Iris pigment epithelial cell (primary cell): ENCODE measurements at places on chromosomes 4 and X.

GRCh38 chr4:70425306-70425705 is 27.6 kb downstream of the OPRPN start:
- no peak for DNase-seq

GRCh38 chr4:40546969-40547788 is 82.5 kb downstream of the RBM47 start:
- peak; percentile 9 for DNase-seq

DNA sequence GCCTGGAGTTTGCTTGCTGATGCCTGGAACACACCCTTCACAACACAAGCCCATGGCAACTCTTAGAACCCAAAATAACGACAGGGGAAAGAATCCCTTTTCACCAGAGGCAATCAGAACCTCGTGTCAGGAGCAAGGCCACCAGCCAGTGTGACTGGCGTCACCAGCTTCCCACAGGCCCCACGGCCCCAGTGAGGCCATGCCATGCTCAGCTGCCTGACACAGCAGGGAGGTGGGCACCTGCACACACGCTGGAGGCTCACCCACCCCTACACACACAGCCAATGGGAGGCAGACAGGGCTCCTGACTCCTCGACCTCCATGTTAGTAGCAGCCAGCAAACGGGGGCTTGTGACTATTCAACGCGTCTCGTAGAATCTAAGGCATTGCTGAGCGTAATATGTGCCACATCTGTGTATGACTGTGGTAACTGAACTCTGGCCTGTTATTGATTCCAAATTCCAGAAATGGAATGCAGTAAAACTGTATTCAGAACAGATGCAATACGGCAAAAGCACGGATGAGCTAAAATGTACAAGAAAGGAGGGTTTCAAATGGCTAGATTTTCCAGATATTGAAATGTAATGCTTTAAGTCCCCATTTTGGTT is 28.5 kb downstream of the RNF212 start:
- DNase-seq = no peak

DNA sequence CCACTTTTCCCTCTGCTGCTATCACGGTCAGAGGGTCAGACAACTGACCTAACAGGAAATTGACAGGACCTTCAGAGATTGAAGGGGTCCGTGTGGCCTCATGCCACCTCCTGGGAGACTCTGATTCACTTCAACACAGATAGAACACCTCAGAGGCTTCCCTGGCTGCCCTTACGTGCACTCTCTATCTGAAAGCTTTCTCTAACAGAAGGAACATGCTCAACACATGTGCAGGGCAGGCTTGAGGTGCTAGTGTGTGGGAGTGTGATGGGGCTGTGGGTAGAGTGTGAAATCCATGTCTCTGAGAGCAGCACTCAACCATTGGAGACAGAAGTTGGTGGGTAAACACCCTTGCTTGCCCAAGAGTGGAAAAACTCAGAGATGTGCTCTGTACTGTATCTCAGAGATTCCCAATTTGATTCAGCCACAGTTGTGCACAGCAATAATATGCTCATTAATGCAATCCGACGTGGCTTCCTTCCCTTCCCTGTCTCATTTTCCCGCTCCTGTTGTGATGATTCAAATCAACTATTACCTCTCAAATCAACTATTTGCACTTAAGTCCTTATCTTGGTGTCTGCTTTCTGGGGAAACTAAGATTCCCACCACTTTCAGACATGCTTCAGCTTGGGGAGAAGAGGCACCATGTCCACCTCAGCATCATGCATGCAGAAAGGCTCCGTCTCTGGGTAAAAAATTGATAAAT is 62.0 kb upstream of the MAGEB2 start:
- DNase-seq = no peak

- DNase-seq = no peak
These were observed 47.8 kb downstream of the APELA start for GRCh38 chr4:164924670-164925238.

GRCh38 chr4:161345741-161346140 is 818.1 kb downstream of the FSTL5 start:
- no peak for DNase-seq

DNA sequence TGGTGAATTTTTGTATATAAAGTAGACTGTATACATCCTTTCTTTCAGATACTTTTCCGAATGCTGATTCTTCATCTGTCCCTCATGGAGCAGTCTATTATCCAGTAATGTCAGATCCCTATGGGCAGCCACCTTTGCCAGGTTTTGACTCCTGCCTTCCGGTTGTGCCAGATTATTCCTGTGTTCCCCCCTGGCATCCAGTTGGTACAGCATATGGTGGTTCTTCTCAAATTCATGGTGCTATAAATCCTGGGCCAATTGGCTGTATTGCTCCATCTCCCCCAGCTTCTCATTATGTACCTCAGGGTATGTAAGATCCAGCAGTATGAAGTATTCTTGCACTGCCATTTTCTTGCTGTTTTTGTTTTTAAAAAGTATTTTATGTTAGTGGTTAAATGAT is 78.7 kb downstream of the ALG13 start:
- DNase-seq = no peak

GRCh38 chr4:118289794-118290193 is 63.0 kb downstream of the PRSS12 start:
- peak; percentile 93 for DNase-seq

- no peak for DNase-seq
These were observed 55.2 kb downstream of the TACR3 start for GRCh38 chr4:103664436-103665075.

DNA sequence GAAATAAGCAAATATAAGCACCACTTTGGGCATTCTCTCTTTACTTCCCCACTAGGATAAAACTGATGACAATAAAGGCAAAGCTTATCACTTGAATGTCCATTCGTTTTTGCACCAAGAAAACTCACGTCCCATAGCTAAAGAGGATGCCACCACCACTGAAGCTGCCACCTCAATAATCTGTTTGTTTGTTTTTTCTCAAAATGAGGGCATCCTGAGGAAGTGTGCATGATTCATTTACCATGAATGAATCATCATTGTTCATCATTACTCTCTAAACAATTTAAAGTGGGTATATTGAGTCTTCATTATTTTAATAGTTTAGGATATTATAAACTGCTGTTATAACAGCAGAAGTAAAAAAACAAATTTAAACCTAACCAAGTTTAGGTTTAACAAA is 168.2 kb downstream of the DCTD start:
- peak; percentile 41 for DNase-seq

GRCh38 chr4:31964685-31965084 is 1244.5 kb downstream of the PCDH7 start:
- no peak for DNase-seq

GRCh38 chrX:72054779-72055489 is 76.8 kb downstream of the RTL5 start:
- no peak for DNase-seq

- no peak for DNase-seq
These were observed 47.1 kb downstream of the PPP2R2C start for GRCh38 chr4:6425336-6425735.

- no peak for DNase-seq
These were observed 49.0 kb upstream of the SHISA3 start for GRCh38 chr4:42348247-42348646.

DNA sequence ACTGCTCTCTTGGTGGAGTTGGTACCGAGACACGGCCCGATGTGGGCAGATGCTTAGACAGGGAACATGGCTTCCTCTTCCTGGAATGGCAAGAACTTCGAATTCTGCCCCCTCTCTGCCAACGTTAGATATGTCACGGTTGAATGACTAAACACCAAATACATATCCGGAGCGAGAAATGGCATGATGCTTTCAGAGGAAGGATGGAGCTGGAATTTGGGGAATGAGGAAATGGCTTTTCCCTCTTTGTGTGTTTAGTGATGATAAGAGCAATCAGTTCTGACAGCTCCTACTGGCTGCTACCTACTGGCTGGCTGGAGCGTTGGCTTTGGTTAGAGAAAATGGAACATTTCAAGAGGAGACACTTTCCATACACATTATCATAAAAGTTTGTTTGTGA is 140.0 kb downstream of the DHRSX start:
- DNase-seq = peak; percentile 23

DNA sequence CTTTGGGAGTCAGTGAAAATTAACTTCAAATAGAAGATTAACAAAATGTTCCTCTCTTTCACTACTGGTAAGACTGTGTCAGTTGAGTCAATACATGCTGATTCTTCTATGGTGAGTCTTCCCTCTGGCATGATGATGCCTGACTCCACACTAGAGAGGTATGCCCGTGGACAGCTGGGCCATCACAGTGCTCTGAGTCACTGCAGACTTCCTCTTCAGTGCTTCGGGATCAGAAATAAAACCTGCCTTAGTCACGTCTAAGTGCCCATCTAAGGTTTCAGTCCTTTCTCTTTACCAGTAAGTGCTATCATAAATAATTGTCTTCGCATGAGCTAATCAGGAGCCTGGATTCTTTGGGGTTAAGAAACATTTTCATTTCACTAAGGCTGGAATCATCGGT is 1.6 kb upstream of the ASB5 start:
- peak; percentile 100 for DNase-seq

DNA sequence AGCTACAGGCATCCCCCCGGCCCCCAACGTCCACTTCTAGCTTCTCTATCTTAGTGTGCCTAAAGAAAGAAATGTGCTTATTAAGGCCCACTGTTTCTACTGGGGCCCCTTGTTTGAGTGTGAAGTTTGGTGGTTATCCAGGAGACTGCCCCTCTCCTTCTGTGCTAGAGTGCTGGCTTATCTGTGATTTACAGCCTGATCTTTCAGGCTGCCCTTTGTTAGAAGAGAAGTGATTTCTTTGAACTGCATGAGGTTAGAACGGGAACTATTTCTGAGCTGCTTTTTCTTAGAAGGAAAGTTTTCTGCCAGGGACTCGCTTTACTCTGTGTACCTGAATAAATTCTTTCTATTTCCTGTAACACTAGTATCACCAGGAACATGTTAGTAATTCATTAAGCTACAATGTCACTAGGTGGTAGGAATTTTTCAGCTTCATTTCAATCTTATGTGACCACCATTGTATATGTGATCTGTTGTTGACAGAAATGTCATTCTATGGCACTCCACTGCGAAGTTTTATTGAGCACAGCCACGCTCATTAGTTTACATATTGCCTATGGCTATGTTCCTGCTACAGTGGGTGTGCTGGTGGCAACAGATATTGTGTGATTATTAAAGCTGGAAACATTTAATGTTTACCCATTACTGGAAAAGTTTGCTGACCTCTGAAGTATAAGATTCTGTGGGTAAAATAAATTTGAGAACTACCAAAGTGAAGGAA is 193.8 kb upstream of the CXorf51B start:
- no peak for DNase-seq

DNA sequence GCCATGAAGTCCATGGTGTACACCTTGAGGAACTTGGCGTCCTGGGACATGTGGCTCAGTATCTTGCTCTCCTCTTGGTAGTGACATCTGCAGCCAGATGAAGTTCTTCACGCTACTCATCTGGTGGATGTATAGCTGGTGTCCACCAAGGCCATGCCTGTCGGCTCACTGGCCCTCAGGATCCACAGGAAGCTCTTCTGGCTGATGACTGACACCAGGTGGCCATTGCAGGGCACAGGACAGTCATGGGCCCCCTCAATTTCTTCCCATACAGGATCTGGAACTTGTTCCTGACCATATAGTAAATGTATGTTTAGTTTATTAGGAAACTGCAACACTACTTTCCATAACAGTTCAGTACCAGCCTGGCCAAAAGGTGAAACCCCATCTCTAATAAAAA is 10.3 kb upstream of the CLCN5 start:
- no peak for DNase-seq

DNA sequence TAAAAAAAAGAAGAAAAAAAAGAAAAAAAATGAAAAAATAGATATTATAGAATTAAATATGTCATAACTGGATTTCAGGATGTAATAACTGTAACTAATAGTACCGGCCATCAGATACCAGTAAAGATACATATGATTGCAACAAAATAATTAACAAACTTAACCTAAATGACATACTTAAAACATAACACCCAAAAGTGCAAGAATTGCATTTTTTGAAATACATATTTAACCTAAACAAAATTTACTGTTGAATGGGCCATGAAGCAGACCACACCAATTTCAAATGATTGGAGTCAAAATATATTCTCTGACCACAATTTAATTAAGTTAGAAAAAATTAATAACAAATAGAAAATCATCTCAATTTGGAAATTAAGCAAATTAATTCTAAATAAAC is 33.1 kb downstream of the GABRA3 start:
- no peak for DNase-seq

GRCh38 chr4:22556495-22556894 is 40.6 kb upstream of the ADGRA3 start:
- DNase-seq = no peak

- DNase-seq = peak; percentile 79
These were observed 10.0 kb upstream of the ASMTL start for GRCh38 chrX:1462596-1463251.

DNA sequence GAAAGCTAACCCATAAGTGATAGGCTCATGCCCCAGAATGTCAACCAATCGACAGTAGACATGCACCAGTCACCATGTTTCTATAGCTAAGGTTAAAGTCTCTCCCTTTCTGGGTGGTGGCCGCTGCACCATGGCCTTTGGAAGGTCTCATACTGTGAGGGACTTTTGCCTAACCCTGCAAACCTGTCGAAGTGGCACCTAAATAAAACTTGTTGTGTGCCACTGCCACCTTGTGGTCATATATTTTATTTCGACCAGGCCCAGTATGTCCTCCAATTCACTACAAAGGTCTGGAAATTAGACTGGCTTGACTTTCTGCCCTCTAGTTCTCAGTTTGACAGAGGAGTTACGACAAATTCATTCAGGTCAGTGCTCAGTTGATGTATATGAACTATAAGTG is 163.1 kb downstream of the SMARCA1 start:
- DNase-seq = peak; percentile 54
